Endothelial cell (in vitro differentiated cells): ENCODE measurements at places on chromosomes 11 and 22. TPM values are rescaled to one million over a fixed set of nuclear protein-coding genes. Genes with fewer than 3 reads are reported as not detected.

DNA sequence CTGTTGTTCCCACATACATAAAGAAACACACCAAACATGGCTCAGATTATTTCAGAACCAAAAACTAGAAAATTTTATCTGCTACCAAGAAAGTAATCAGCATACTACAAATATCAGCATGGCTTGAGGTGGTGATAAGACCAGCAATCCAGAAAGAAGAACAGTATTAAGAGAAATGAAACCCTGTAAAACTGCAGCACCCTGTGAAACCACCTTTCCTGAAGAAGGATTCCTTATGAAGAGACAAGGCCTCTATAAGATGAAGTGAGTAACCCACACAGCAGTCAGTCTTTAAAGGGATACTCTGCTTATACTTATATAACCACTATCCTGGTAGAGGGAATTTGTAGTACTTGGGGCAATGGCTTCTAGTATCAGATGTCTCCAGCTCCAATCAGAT, 49.9 kb downstream of the RSF1 start:
- DNase-seq: no peak

DNA sequence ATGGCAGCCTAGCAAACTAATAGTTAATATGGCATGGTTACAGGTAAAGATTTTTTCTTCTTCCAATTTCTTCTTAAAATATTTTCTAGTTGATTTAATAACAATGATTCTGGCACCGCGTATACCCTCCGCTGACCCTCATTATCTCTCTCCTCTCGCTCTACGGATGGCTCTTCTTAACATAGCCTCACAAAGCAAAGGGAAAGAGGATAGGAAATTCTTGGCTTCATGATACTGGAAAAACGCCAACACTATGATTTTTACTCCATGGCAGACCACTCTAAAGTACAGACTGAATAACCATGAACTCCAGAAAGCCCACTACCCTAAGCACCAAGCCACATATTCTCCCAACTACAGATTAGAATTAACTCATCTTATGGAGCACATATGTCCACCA, 6.1 kb downstream of the PI4KA start:
- DNase-seq: no peak

GRCh38 chr22:30506507-30506968, 1.0 kb upstream of the SEC14L4 start:
- DNase-seq: no peak

DNA sequence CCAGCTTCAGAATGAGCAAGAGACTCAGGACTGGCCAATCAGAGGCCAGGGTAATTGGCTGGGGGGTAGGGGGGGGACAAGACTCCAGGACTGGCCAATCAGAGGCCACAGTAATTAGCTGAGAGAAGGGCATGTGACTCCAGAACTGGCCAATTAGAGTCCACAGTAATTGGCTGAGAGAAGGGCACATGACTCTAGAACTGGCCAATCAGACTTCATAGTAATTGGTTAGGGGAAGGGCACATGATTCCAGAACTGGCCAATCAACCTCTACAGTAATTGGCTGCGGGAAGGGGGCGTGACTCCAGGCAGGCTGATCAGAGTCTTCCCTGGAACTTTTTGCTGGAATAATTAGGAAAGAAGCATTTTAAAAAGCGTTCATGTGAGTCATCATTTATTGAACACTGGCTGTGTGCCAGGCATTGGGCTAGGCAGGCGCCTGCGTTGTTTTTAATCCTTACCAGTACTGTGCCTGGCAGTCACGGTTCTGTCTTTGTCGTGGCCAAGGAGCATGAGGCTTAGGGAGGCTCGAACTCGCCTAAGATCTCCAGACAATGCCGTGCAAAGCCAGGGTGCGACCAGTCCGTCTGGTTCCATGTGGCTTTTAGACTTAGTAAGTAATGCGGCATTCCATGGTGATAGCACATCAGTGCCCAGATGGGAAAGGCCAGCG, 508.1 kb downstream of the TBC1D22A start:
- no peak for DNase-seq

GRCh38 chr22:25110596-25110845, 89.1 kb upstream of the CRYBB3 start:
- DNase-seq: no peak

- no peak for DNase-seq
Observed at GRCh38 chr11:1776944-1777715, 13.4 kb upstream of the CTSD start.

GRCh38 chr11:84865257-84865656, 761.9 kb downstream of the DLG2 start:
- no peak for DNase-seq

The PRG3 gene
- total RNA-seq: not detected

DNA sequence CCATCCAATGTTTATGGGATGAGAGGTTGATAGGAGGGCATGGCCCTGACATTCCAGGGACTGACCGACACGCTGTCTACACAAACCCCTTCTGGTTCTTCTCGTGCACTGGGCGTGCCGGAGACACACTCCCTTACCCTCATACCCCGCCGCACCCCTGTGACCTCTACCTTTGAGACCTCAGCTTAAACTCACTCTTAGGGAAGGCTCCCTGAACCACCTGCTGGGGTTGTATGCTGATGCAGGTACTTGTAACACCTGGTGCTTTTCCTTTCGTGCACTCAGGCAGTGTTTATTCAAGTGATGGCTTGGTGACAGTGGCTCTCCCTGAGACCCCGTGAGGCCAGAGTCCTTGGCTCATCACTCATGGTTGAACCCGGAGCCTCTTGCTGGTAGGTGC, 12.0 kb downstream of the PPARA start:
- no peak for DNase-seq

The FAT3 gene
- total RNA-seq: 17.6 TPM

The HTR3B gene
- not detected for total RNA-seq

DNA sequence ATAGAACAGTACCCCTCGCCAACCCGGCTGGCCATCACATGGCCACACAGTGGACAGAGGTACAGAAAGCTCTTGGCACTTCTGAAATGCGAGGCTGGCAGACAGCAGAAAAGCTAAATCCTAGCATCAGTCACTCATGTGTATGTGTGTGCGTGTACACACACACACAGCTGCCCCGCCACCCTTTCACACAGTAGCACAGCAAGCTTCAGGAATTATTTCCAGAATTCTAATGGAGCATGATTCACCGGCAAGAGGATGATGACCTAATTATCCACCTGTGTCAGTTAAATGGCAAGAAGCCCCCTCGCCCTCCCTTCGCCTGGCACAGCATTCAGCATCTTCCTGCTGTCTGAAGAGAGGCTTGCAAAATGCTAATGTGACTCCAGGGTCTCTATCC, 336.0 kb downstream of the SHANK2 start:
- no peak for DNase-seq

- no peak for DNase-seq
Observed at GRCh38 chr11:45745065-45745811, 59.7 kb upstream of the SLC35C1 start.

- no peak for DNase-seq
Observed at GRCh38 chr11:36622431-36623136, 24.5 kb upstream of the RAG2 start.

The CNTF gene
- total RNA-seq: 1.6 TPM

The KDM4E gene
- total RNA-seq: not detected

DNA sequence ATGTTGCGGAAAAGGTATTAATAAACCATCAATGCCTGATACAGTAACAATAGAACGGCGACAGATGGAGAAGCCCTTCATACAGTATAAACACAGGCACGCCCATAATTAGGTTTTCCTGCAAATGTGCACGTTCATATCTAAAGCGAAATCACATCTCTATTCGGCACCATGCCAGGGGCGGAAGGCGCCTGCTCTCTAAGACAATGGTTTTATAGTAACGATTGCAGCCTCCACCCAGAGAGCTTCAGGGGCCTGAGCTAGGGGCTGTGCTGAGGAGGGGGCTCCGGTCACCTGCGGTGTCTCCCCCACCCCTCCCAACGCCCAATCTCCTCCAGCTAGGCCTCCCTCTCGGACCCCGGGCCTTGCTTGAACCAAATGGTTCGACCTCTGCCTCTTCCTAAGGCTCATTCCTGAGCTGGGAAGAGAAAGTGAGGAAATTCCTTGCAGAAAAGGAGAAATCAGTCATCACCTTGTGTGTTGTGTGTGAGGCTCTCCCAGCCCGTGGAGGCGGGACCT, 9.6 kb downstream of the KRTAP5-5 start:
- DNase-seq: no peak

- DNase-seq: no peak
Observed at GRCh38 chr11:117072517-117073461, 25.4 kb downstream of the SIK3 start.

The TRIM64C gene
- not detected for total RNA-seq

DNA sequence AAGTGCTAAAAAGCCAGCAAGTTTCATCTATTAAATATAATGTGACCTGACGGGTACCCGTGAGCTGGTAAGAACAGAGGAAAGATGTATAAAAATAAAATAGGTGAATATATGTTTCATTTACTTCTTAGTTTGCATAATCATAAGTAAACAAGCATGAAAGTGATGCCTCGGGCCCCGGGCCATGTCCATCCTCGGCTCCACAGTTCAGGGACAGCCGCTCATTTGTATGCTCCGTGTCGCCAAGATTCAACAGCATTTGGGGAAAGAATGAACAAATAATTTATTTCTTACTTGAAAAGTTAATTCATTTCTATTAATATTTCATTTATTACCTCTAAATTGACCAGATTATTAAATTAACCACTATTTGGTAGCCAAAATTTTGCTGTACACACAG, 251.8 kb downstream of the NTM start:
- no peak for DNase-seq

DNA sequence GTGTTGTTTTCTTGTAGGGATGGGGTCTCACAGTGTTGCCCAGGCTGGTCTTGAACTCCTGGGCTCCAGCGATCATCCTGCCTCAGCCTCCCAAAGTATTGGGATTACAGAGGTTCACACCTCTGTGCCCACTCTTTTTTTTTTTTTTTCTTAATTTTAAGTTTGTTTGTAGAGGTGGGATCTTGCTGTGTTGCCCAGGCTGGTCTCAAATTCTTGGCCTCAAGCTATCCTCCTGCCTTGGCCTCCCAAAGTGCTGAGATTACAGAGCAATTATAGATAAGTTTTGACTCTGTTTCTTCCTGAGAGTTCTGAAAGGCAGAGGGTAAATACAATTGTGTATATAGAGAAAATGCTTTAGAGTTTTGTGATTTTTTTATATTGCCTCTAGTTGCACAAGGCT, 160.4 kb downstream of the TEAD1 start:
- no peak for DNase-seq

The TYR gene
- total RNA-seq: not detected

The MAJIN gene
- not detected for total RNA-seq

- DNase-seq: no peak
Observed at GRCh38 chr11:33588056-33588455, 112.6 kb downstream of the C11orf91 start.

The ESAM gene
- 490 TPM for total RNA-seq

DNA sequence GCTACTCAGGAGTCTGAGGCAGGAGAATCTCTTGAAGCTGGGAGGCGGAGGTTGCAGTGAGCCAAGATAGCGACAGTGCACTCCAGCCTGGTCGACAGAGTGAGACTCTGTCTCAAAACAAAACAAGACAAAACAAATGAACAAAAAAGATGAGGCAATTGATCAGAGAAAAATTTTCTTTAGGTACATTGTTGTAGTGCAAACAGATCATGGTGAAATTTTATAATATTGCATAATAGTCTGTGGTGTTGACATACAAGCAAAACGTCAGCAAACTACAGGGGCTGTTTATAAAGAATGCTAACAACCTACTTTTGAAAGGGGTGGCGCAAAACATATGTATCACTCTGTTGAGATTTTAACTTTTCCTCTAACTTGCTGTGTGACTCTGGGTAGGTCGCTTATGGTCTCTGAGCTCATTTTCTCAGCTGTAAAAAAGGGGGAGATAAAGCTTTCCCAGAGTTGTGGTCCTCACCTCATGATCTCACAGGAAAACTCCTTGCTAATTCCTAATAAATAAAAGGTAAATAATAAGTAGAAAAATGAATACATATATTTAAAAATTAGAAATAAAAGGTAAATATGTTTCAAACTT, 64.8 kb upstream of the NUP160 start:
- no peak for DNase-seq

- no peak for DNase-seq
Observed at GRCh38 chr22:19419464-19420178, 11.9 kb downstream of the HIRA start.

DNA sequence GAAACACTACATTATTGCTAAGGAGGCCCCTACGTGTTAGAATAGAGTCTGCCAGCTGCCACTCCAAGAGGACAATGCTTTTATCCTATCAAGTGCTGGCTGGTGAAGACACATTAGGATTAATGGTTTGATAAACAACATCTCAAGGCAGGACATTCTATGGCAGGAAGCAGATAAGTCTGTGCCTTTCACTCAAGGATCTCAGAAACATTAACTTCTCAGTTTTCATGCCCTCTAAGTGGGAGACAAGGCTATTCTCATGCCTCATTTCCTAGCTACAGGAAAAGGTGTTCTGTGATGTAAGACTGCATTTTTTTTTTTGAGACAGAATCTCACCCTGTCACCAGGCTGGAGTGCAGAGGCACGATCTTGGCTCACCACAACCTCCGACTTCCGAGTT, 23.5 kb upstream of the TIMP3 start:
- no peak for DNase-seq

The RAB38 gene
- total RNA-seq: 10.4 TPM
